ENCODE measurements at places on chromosomes 5 and 9. TPM values are rescaled to one million over a fixed set of nuclear protein-coding genes. Genes with fewer than 3 reads are reported as not detected.
A peak's percentile ranks its signal among the peaks of the same experiment; 100 is the strongest.

- DNase-seq: no peak
Observed at GRCh38 chr9:93265301-93265971, 81.5 kb downstream of the WNK2 start.

DNA sequence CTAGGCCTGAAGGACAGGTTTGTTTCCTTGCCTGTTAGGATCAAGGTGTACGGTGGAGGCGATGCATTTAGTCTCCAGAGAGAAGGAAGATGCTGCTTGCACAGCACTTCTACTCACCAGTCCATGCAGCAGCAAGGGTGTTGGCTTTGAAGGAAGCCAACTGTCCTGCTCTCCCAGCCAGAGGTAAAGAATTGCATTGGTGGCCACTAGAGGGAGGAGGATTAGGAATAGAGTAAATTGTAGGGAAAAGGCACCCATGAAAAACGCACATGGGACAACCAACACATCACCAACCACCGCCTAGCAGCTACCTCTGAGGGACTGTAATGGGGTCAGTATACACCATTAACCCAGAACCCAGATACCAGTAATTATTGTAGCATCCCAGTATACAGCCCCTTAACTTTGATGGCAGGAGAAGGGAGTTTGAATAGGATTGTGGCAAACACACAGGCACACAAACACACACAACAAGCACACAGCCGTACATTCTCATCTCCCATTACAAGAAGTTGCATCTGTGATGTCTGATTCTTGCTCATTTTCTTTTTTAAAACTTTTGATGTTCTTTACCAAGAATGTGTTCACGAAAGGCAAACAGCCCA is 267.7 kb downstream of the ADAMTS6 start:
- DNase-seq: peak; percentile 52

DNA sequence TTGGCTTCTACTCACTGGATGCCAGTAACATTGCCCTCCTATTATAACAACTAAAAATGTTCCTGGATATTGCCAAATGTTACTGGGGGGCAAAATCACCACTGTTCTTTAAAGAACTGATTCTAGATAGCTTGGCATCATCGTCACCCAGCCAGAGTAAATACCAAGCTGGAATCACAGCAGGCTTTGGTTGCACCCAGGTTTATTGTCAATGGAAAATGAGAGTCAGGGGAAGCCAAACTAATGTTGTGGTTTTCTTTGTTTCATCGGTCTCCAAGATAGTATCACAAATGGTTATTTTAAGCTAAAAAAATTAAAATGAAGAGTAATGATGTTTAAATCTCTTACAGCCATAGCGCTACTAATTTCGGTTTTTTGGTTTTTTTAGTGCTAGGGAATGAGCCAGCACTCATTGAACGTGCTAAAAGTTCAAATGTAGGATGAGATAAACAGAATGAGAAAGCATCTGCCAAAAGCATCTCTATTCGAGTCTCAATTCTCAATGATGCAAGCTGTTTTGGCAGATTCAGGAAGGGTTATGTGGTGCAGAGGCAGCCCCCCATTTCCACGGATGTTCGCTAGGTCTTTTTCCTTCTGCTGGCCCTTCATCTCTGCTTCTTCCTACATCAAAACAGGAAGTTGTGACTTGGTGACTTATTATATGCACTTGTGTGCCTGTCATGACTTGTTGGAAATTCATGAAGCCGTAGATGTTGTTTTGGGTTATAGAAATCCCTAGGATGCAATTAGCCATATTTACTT is 558.0 kb downstream of the EBF1 start:
- DNase-seq: no peak

- no peak for DNase-seq
Observed at GRCh38 chr5:161269125-161269524, 277.4 kb downstream of the GABRB2 start.

DNA sequence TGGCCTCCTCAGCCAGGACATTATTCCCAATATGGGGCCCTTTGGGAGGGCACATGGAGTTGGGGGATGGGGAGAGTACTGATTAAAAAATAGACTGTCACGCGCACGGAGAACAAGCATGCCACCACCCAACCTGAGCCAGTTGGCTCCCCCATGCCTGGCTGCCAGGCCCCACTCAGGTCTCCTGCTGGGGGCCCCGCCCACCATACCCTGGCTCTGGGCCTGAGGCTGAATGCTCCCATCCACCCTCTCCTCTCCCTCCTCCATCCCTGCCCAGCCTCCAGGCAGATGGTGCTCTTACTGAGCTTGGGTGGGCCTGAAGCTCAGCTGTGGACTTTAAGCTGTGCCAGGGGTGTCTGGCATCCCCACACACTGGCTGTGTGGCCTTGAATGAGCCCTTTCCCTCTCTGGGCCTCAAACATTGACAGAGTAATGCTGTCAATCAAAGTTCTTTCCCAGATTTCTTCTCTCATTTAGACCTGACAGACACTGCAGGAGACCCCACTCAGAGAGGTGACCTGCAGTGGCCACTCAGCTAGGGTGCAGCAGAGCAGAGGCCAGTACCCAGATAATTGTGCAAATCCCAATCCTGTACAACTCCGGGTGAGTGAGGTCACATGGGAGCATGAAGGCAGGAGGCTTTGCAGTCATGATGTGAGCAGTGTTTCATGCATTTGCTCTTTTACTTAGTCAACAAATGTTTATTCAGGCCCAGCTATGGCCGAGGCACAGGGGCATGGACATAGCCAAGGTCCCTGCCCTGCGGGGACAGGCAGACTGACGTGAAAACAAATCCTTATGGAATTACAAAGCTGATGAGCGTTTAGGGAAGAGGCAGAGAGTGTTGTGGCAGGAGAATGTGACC is 9.8 kb upstream of the SYNPO start:
- no peak for DNase-seq

DNA sequence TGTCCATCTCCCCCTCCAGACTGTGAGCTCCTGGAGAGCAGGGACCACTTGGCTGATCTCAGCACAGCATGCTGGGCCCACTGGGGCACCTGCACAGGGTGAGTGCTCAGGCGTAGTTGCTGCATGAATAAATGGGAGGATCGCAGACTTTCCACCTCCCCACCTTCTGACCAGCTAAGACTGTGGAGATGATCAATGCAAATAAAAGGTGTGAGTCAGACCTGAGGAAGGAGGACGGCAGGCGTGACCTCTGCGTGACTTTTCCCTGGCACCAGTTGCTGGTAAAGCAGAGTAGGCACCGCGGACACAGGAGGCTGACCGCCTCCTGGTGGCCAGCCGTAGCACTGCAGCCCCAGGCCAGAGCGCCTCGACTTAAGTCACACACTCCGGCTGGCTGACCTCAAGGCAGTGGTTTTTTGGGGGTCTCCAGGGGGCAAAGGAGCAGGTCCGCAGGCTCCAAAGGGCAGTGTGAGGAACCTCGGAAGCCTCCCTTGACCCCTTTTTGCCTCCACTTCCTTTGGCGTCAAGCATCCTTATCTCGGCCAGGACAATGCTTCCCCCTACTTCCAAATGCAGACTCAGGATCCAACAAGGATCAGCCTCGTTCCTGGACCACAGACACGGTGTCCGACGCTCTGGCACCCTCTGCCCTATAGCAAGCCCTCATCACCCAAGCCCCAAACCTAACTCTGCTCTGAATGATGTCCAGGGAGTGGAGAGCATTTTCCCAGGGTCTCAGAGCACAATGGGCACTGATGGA is 12.7 kb upstream of the TDRD7 start:
- peak; percentile 53 for DNase-seq

GRCh38 chr5:92809855-92810465 is 771.1 kb downstream of the NR2F1-AS1 start:
- no peak for DNase-seq

- DNase-seq: peak; percentile 71
Observed at GRCh38 chr5:139104577-139105276, 93.4 kb downstream of the SIL1 start.

Gene PARP8
- 11.6 TPM for polyA plus RNA-seq

Gene UBE2QL1
- polyA plus RNA-seq: 0.02 TPM

Gene HSPA5
- 122 TPM for polyA plus RNA-seq

Gene OR2K2
- polyA plus RNA-seq: not detected

Gene MARCOL
- polyA plus RNA-seq: not detected

All from lung (tissue), 17 donors.